ENCODE measurements at places on chromosomes 5 and 9. TPM values are rescaled to one million over a fixed set of nuclear protein-coding genes. Genes with fewer than 3 reads are reported as not detected.

Gene FIBCD1
- total RNA-seq = 0.46 TPM

Gene OBP2B
- total RNA-seq = not detected

Gene NR6A1
- under 0.01 TPM for total RNA-seq

Gene SLC28A3
- not detected for total RNA-seq

Gene SCGB3A2
- not detected for total RNA-seq

Gene CTNND2
- not detected for total RNA-seq

Gene B4GALT1
- 10.4 TPM for total RNA-seq

Gene SLIT3
- total RNA-seq = under 0.01 TPM

Gene SHLD3
- total RNA-seq = 8.1 TPM

Gene FBP2
- not detected for total RNA-seq

Gene MCC
- 49.5 TPM for total RNA-seq

Gene SLC6A3
- total RNA-seq = not detected

Gene HTR4
- total RNA-seq = not detected

Gene RLN2
- total RNA-seq = 0.32 TPM

Gene UBTD2
- 24.7 TPM for total RNA-seq

Gene NTRK2
- 0.30 TPM for total RNA-seq

Gene OCLN
- 29.0 TPM for total RNA-seq

Gene GMCL2
- not detected for total RNA-seq

Gene PCSK5
- total RNA-seq = 30.5 TPM

Gene PCDHB14
- 0.61 TPM for total RNA-seq

Gene NEURL1B
- total RNA-seq = 0.32 TPM

Gene CBY3
- total RNA-seq = not detected

Gene BNC2
- 6.5 TPM for total RNA-seq
